ENCODE measurements at places on chromosomes 13 and 19. TPM values are rescaled to one million over a fixed set of nuclear protein-coding genes. Genes with fewer than 3 reads are reported as not detected.

DNA sequence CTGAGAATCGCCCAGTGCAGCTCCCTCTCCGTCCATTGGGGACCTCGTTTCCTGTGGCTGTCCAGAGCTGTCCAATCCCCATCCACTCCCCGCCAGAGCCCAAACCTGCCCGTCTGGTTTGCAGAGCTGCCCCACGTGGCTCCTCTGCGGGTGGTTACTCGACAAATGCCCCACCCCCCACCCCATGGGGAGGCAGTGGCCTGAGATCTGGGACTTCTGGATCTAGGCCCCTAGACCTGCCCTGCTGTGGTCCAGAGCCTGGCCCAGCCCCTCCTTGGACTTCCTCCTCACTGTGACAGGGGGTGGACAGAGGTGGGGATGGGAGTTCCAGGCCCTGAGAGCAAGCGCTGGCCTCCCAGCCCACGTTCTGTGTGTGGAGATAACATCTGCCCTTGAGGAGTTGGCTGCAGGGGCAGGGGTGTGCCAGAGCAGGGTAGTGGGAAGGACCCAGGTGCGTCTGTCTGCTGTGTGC lies 29.1 kb downstream of the PAK4 start:
- no peak for DNase-seq

DNA sequence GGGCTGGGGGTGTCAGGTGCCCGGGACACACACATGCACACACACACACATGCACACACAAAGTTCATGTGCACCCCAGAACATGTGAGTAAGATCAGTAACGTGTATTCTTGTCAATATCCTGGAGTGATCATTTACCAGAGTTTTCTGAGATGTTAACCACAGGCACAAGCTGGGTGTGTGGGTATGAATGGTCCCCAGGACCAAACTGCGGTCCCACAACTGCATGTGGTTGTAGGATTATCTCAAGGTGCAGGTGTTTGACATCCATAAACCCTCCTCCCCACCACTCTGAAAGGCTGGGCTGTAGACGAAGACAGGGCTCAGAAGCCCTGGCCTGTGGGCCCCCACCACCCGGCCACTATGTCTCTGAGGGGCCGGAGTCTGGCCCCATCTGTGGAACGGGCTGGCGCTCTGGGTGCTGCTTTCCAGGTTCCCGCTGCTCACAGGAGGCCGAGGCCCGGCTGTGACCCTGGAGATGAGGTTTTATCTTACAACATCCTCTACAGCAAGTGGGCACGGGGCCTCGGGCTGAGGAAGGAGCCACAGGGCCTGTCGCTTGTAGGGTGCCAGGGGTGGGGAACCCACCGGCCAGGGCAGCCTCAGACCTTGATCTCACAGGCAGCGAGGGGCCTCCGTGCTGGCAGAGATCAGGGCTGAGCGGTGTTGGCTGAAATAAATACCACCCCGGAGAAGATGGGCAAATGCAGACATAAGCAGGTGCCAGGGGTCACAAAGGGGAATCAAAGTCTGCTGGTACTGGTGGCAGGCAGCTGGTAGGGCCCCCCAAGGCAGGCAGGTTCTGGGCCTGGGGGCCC lies 4.3 kb downstream of the F2RL3 start:
- DNase-seq: no peak

DNA sequence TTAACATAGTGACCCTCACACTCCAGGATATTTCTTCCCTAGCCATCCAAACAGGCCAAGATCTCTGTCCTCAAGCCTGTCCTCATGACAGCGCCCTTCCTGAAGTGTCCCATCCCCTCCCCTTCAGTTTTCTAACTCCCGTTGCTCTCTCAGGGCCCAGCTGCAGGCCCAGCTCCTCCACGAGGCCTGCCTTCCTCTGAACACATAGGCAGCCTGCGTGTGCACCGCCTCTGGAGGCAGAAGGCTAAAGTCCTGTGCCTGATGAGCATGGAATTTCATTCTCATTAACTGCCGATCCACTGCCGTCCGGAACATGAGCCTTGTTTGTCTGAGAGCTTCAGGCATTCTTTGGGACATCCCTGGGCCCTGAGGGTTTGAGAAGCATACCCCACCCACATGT lies 306.4 kb downstream of the DCLK1 start:
- no peak for DNase-seq

DNA sequence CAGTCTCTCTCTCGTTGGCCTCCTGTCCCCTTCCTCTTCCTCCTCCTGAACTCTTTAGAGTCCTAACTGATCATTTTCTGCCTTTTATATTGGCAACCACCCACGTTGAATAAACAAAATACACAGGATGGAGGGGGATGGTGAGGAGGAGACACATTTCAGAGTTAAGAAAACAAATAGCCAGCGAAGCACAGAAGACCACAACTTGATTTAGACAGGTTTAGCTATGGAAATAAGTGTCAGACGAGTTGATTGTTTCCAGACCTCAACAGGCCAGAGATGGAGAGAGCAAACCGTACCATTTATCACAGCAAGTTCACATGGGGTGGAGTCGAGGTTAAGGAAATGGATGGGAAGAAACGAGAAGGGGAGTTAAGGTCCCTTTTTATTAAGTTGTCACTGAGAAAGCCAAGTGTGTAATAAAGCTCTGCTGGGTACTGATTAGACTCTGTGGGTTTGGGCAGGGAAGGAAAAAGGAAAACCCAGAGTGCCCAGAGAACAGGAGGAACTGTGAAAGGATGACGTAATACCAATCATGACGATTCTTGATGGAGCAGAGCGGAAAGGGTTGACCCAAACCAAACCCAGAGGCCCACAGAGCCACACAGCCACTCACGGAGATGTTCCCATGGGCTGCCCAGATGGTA lies 11.1 kb upstream of the SERP2 start:
- DNase-seq: no peak

DNA sequence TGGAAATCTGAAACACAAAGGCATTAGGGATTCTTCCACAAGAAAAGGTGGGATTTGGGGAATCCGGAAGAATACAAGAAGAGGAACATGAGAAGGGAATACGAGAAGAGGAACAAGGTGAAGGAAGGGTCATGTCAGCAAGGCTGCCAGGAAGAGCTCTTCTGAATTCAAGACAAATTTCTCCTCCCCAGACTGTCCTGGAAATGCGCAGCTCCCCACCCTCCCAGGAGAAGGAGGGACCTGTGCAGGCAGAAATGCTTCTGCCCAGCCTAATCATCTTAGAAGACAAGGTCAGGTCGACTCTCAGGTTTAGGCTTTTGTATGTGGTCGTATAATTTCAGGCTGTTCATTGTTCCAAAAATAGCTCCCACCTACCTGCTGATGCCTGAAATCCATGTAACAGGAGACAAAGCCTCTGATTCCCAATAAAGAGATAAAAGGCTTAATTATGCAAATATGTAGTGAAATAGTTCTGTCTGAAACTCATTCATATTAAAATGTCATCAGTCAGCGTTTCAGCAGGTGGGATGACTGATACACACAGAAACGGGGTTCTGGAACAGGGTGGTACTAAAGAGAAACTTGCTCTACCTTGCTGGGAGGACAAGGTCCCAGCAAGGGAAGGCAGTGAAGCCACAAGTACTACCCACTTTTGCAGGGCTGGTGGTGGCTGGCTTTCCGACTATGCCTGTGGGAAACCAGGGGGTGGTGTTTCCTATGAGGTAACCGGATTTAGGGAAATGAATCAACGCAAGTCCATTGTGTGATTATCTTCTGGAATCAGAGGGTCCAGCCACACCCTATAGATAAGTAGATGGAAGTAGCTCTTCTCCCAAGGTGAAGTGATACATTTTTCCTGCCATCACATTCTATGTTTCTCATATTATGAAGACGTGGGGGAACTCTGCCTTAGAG lies 76.1 kb downstream of the KL start:
- no peak for DNase-seq

DNA sequence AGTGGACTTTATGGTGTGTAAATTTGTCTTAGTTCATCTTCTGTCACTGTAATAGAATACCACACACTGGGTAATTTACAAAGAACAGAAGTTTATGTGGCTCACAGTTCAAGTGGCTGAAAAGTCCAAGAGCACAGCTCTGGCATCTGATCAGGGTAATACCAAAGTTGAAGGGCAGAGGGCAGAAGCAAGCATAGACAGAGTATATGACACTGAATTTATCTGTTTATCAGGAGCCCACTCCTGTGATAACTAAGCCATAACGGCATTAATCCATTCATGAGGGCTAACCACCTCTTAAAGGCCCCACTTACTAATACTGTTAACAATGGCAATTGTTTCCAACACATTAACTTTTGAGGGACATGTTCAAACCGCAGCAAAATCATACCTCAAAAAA lies 4.0 kb upstream of the RFXAP start:
- no peak for DNase-seq

GRCh38 chr19:13764821-13765394 lies 586 bp downstream of the MRI1 start:
- no peak for DNase-seq

- DNase-seq: no peak
Observed at GRCh38 chr13:30044932-30045331, 194.5 kb upstream of the UBL3 start.

GRCh38 chr13:112670864-112671263 lies 19.0 kb upstream of the ATP11A start:
- no peak for DNase-seq

DNA sequence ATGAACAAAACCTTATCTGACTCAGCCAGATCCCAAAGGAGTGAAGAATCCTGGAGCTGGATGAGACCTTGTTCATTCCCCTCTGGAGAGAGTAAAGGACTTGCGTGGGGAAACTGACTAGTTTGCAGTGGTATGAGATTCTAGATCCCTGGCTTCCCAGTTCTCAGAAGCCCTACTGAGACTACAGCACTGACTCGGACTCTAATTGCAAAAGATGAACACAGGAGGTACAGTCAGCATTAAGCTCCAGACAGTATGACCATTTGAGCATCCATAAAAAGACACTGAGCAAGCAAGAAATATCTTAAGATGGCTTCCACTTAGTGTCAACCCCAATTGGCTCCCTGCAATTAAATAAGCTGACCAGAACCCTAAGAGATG lies 6.8 kb downstream of the ZC3H4 start:
- no peak for DNase-seq

DNA sequence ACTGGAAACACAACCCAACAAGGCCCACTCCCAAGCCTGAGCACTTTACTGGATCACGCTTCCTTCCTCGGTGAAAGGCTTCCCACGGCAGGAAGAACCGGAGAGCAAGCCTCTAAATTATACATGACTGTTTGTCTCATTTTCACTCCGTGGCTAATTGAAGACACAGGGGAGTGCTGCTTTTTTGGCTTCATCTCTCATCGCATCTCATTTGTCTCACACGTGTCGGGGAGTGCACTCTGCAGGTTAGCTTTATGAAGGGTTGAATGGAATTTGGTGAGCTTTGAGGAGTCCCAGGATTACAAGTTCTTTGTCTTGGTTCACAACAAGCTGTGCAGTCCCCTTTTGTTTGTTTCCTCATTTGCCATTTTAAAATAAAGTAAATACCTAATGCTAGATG lies 544.6 kb downstream of the GPC6 start:
- no peak for DNase-seq

DNA sequence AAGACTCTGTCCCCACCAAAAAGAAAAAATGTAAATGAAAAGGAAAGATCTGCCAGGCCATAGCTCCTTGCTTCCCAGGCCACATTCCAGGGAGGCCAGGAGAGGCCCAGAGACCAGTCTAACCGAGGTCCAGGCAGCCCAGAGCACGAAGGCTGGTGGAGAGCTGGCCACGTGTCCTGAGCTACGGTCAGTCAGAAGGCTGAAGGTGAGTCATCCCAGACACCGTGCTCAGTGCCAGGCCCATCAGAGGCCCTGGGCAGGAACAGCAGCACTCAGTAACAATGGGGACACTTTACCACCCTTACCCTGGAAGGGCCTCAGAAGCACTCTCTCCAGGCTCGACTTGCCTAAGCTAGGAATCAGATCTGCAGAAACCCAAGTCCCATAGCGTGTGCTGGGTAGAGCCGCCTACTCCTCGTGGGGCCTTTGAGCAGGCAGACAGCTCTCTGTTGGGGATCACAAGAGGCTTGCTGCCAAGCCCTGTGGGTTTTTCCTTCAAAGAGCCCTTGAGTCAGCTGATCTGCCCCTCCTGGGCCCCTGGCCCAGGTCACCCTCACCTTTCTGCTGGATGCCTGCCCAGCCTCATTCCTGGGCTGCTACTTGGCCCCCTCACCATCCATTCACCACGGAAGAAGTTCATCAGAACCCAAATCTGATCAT lies 11.6 kb upstream of the DNMT1 start:
- DNase-seq: no peak

- DNase-seq: no peak
Observed at GRCh38 chr13:52793515-52794061, 54.0 kb upstream of the CNMD start.

DNA sequence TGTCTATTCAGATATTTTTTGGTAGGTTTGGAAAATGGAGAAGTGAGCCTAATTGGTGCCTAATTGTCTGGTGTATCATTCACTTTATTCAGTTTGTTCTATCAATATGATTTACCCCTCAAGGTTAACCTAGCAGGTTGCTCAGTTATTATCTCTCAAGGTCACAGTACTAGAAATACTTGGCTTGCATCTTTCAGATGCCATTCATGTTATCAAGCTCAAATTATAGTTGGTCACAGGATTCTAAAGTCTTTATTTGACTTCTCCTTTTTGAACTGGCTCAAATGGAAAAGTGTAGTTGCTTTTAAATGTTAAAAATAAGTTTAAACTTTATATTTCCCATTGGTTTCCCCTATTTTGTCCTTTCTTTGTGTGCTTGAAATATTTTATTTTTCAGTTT lies 2.6 kb downstream of the KCNRG start:
- DNase-seq: no peak

DNA sequence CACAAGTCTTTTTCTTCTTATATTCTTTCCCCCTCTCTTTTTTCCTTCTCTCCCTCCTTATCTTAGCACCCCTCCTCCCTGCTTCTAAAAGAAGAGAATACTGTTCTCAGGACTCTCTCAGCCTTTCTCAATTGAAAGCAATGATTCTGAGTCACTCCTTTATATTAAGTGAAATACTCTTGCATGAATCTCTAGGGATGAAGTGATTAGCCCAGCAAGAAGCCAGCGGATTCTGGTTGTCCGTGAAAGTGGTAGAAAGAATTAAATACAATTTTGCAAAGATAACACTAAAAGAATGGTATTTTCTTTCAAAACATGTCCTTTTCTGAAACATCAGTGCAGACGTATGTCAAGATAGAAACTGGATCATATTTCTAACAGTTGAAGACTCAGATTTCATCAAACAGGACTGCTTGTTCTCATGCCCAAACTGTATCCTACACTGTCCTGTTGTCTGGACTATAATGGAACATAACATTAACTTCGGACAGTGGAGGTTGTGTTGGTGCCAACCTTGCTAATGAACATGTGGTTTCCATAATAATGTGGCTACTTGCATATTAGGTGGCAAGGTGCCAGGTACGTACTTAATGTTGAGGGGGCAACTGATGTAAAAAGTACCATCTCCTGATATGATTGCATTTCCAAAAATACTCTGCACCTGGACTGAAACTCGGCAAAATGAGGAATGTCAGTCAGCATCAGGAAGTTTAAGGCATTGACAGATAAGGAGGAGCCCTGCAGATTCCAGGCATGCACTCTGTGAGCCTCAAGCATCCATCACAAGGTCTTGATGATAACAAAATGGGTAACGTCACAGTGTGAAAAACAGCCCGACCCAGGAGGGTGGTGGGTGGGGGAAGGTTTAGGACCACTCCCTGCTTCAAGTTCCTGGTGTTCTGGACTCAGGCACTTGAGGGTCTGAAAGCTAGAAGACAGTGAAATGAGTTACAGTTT lies 357.2 kb downstream of the DLEU7 start:
- DNase-seq: no peak

Gene ZNF132
- polyA plus RNA-seq: 16.7 TPM

Gene ANKRD24
- polyA plus RNA-seq: 1.4 TPM

Gene PCP2
- 0.80 TPM for polyA plus RNA-seq

Gene ZNF667
- 25.3 TPM for polyA plus RNA-seq

Gene NAPSA
- 9.6 TPM for polyA plus RNA-seq

Gene FGF22
- 0.60 TPM for polyA plus RNA-seq

Gene LSM7
- polyA plus RNA-seq: 90.5 TPM

Gene SERP2
- 13.0 TPM for polyA plus RNA-seq

Gene PRODH2
- polyA plus RNA-seq: 39.3 TPM

Gene MEIOSIN
- not detected for polyA plus RNA-seq
